WTC11 (cell line): ENCODE measurements at places on chromosomes 13 and 19. TPM values are rescaled to one million over a fixed set of nuclear protein-coding genes. Genes with fewer than 3 reads are reported as not detected.

GRCh38 chr19:9945319-9945966 is 9.1 kb upstream of the OLFM2 start:
- peaks cover 4% of the 10 kb centered on the region for H3K36me3 ChIP-seq
- H3K27ac ChIP-seq = peak overlapping the region; percentile 1
- H3K4me1 ChIP-seq = peaks cover 15% of the 10 kb centered on the region
- DNase-seq = peak; percentile 36

GRCh38 chr13:23470790-23471614 is 37.5 kb upstream of the SACS start:
- H3K4me1 ChIP-seq = peaks cover 27% of the 10 kb centered on the region
- H3K27me3 ChIP-seq = peaks cover 2% of the 10 kb centered on the region
- DNase-seq = no peak
- no peak overlapping the region for H3K27ac ChIP-seq

- H3K4me1 ChIP-seq = peaks cover 50% of the 10 kb centered on the region
- no peak for DNase-seq
- H3K4me3 ChIP-seq = no peak overlapping the region
- H3K27me3 ChIP-seq = no peaks in the 10 kb centered on the region
- H3K36me3 ChIP-seq = peaks cover 51% of the 10 kb centered on the region
- no peak overlapping the region for H3K27ac ChIP-seq
Measured at GRCh38 chr19:34228347-34228746, 26.0 kb upstream of the GARRE1 start.

DNA sequence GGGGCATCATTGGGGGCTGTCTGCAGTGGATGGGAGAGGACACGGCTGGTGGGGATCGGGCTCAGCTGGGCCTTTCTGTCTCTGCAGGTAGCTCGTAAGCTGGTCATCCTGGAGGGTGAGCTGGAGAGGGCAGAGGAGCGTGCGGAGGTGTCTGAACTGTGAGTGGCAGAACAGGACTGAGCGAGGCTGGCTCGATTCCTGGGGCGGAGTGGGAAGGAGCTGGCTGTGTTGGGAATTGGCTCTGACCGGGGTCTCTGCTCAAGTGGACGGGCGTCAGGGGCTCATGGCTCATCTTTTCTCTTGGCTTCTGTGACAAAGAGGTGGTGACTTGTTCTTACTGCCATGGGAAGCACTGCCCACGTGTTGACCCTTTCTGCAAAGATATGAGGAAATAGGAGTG is 11.6 kb downstream of the TPM4 start:
- no peak for DNase-seq
- no peaks in the 10 kb centered on the region for H3K4me1 ChIP-seq
- peaks cover 91% of the 10 kb centered on the region for H3K36me3 ChIP-seq
- no peak overlapping the region for H3K27ac ChIP-seq
- no peak overlapping the region for H3K4me3 ChIP-seq

DNA sequence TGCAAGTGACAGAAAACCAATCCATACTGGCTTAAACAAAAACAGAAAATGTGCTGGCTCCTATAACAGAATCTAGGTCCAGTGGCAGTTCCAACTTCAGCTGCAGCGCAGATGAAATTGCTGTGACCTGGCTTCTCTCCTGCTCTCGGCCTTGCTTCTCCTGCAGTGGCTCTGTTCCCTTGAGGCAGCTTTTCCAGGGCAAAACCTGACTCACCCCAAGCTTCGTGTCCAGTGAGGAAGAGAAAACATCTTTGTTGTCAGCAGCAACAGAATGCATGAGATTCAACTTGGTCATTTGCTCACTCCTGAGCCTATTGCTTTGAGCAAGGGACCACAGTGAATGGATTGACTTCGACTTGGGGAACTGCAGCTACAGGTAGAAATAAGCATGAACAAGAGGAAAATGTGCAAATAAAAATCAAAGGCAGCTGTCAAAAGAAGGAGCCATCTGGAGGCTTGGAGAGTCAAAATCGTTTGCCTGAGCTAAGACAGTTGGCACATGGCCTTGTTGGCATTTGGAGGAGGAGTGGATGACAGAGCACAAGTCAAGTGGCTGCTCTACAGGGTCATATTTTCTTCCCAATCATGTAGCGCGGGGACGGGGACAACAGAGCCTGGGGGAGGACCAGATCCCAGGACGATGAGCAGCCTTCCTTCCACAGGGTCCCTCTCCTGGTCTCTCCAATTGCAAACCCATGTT is 523.4 kb downstream of the FGF9 start:
- no peaks in the 10 kb centered on the region for H3K36me3 ChIP-seq
- peaks cover 27% of the 10 kb centered on the region for H3K4me1 ChIP-seq
- no peak overlapping the region for H3K4me3 ChIP-seq
- H3K27me3 ChIP-seq = no peaks in the 10 kb centered on the region
- no peak for DNase-seq

CEACAM1 gene
- total RNA-seq = 0.82 to 2.0 TPM (median 1.2 TPM) in 3 replicates

DNA sequence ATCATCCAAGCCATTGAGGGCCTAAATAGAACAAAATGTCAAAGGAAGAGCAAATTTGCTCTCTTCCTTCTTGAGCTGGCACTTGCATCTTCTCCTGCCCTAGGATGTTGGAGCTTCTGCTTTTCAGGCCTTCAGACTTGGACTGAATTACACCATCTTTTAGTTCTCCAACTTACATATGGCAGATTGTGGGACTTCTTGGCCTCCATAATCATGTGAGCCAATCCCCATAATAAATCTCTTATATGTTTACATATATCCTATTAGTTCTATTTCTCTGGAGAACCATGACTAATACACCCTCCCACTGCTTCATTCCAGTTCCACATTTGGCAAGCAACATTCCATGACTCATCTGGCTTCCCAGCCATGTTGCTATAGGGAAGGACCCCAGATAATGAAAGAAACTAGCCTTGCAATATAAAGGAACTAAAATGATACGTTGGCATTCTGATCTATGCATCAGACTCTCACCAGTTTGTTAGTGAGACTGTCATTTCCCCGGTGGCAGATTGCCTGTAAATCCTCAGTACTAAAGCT is 11.0 kb upstream of the ACOD1 start:
- no peak overlapping the region for H3K4me3 ChIP-seq
- H3K36me3 ChIP-seq = no peaks in the 10 kb centered on the region
- DNase-seq = no peak
- no peak overlapping the region for H3K27ac ChIP-seq

- H3K27me3 ChIP-seq = no peaks in the 10 kb centered on the region
- H3K4me3 ChIP-seq = no peak overlapping the region
- H3K36me3 ChIP-seq = no peaks in the 10 kb centered on the region
- no peak overlapping the region for H3K27ac ChIP-seq
- H3K4me1 ChIP-seq = no peaks in the 10 kb centered on the region
Measured at GRCh38 chr13:84730376-84730775, 848.1 kb upstream of the SLITRK1 start.

DNA sequence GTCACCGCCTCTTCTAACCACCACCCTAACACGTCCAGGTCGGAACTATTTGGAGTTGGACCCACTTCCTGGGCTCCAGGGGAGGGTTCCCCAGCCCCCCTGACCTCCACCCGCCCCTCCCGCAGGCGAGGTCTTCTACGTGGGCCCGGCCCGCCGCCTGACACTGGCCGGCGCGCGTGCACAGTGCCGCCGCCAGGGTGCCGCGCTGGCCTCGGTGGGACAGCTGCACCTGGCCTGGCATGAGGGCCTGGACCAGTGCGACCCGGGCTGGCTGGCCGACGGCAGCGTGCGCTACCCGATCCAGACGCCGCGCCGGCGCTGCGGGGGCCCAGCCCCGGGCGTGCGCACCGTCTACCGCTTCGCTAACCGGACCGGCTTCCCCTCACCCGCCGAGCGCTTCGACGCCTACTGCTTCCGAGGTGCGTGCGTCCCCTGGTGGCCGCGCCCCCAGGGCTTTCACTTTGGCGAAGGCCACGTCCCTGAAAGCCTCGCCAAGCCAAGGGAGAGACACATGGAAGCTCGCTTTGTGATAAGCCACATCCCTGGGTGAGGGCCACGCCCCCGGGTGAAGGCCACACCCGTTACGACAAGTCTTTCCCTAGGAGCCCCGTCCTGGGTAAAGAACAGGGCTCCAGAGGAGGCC is 13.2 kb downstream of the NCAN start:
- DNase-seq = peak; percentile 90
- H3K4me3 ChIP-seq = peak overlapping the region; percentile 65
- H3K36me3 ChIP-seq = no peaks in the 10 kb centered on the region
- H3K27ac ChIP-seq = no peak overlapping the region

GRCh38 chr13:114000151-114001040 is 26.5 kb upstream of the C13orf46 start:
- no peak for DNase-seq
- 0 out of 2 replicates have a peak, but pooled peaks cover 4% of the 10 kb centered on the region for H3K36me3 ChIP-seq
- H3K27me3 ChIP-seq = no peaks in the 10 kb centered on the region
- H3K27ac ChIP-seq = peak overlapping the region; percentile 41; the same call in 1 of the 2 replicates
- no peak overlapping the region for H3K4me3 ChIP-seq
- H3K4me1 ChIP-seq = no peaks in the 10 kb centered on the region

IGFL2 gene
- total RNA-seq = not detected in 3 replicates

OR10H1 gene
- total RNA-seq = not detected in 3 replicates

DNA sequence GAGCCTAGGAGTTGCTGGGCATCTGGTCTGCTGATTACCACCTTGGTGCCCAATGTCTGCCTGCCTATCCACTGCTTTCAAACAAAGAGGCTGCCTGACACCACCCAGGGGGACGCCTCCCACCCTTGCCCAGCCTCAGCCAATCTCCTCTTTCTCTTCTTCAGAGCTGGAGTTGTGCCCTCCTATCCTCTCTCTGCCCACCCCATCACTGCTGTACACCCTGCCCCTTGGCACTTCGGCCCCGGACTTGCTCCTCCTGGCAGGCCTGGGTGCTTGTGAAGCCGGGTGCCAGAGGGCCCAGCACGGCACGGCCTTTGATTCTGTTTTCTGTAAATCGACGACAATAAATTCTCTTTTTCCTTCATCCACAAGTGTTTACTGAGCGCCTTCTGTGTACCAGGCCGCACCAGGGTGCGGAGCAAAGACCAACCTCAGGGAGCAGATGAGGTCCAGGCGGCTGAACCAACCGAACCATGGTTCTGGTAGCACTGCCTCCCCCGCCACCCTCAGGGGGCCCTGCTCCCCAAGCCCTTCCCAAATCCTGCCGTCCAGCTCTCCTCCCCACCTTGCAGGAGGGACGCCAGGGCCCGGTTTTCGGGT is 5.0 kb downstream of the RNF225 start:
- peak overlapping the region; percentile 83 for H3K4me3 ChIP-seq
- H3K27ac ChIP-seq = no peak overlapping the region
- peaks cover 12% of the 10 kb centered on the region for H3K4me1 ChIP-seq
- peaks cover 36% of the 10 kb centered on the region for H3K27me3 ChIP-seq
- no peak for DNase-seq

GRCh38 chr19:33098055-33098534 is 17.1 kb downstream of the GPATCH1 start:
- H3K27ac ChIP-seq = no peak overlapping the region
- no peaks in the 10 kb centered on the region for H3K27me3 ChIP-seq
- H3K4me3 ChIP-seq = no peak overlapping the region

- 0 out of 2 replicates have a peak, but pooled peaks cover 2% of the 10 kb centered on the region for H3K4me1 ChIP-seq
- no peak overlapping the region for H3K27ac ChIP-seq
- H3K36me3 ChIP-seq = no peaks in the 10 kb centered on the region
- no peak for DNase-seq
- H3K27me3 ChIP-seq = peaks cover 5% of the 10 kb centered on the region
Measured at GRCh38 chr19:46536391-46536790, 40.7 kb upstream of the PNMA8B start.

- no peaks in the 10 kb centered on the region for H3K36me3 ChIP-seq
- H3K27me3 ChIP-seq = peaks cover 91% of the 10 kb centered on the region
- peaks cover 43% of the 10 kb centered on the region for H3K4me1 ChIP-seq
- DNase-seq = peak; percentile 54
- no peak within 1 kb of the TSS for H3K27ac ChIP-seq
Measured at GRCh38 chr13:57631596-57632275, at the start of gene PCDH17. PCDH17 (plus strand) TSS chr13:57631744; CDS start chr13:57632547, 803 bp downstream.

DNA sequence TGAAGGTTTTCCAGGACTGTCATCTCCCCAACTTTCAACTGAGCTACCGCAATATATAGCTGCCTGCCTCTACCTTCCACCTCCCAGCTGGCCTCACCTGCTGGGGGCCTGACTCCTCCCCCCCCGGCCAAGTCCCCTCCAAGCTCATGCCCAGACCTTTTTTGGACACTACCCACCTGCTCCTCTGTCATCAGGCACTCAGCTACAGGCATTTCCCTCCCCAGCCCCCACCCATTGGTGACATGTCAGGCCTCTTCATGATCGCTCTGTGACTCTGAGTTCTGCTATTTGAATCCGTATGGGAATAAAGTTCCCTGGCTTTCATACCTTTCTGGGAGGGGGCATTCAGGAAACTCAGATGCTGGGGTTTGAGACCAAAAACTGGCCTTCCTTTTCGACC is 1.8 kb downstream of the PRKACA start:
- H3K4me1 ChIP-seq = peaks cover 42% of the 10 kb centered on the region
- H3K4me3 ChIP-seq = peak overlapping the region; percentile 86
- no peak for DNase-seq
- H3K27ac ChIP-seq = no peak overlapping the region
- H3K27me3 ChIP-seq = 0 out of 2 replicates have a peak, but pooled peaks cover 7% of the 10 kb centered on the region
- H3K36me3 ChIP-seq = no peaks in the 10 kb centered on the region

DNA sequence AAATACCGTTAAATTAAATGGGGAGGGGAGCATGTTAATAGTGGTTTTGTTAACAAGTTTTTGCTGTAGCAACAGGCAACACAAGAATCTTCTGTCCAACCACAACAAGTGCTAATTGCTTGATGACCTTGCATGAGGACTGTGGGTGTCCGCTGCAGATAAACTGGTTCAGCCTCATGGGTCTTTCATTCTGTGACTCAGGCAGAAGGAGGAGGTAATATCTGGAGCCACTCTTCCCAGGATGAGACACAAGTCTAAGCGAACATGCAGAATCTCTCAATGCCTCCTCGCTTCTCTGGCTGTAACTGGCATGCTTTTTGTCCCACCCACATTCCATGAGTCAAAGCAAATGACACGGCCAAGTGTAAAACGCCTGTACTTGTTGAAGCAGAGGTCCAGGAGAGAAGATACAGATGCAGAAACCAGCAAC is 56.6 kb upstream of the MYO16 start:
- no peak for DNase-seq
- no peak overlapping the region for H3K27ac ChIP-seq
- no peak overlapping the region for H3K4me3 ChIP-seq

CEACAM5 gene
- 0.23 to 1.3 TPM (median 0.46 TPM) in 3 replicates for total RNA-seq

SCAF1 gene
- 103 to 109 TPM (median 105 TPM) in 3 replicates for total RNA-seq

C19orf47 gene
- 14.7 to 17.2 TPM (median 15.6 TPM) in 3 replicates for total RNA-seq

CNMD gene
- 65.5 to 95.1 TPM (median 65.6 TPM) in 3 replicates for total RNA-seq

DNA sequence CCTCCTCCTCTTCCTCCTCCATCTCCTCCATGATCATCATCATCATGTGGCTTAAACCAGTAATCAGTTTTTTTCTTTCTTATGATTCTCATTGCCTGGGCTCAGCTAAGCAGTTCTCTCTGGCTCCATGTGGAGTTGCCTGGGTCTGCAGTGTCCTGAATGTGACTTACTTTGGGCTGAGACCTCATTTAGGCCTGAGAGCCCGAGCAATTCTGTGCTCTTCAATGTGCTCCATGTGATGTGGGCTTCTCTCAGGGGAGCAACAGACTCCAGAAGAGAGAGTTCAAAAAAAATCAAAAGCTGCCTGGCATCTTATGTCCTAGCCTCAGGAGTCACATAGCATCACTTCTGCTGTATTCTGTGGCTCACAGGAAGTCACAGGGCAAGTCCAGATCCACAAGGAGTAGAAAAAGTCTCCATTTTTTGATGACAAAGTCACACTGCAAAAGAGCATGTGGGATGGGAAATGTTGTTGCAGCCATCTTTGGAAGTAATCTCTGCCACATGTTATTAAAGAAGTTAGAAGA is 128.7 kb downstream of the MAB21L1 start:
- no peak for DNase-seq
- no peaks in the 10 kb centered on the region for H3K27me3 ChIP-seq
- peak overlapping the region; percentile 71 for H3K27ac ChIP-seq
